H4 (cell line): ENCODE measurements at places on chromosomes 5 and 9. TPM values are rescaled to one million over a fixed set of nuclear protein-coding genes. Genes with fewer than 3 reads are reported as not detected.

- no peak for DNase-seq
Observed at GRCh38 chr5:83441747-83442146, 29.8 kb upstream of the VCAN start.

- no peak for DNase-seq
Observed at GRCh38 chr9:92947268-92948037, at the start of gene FGD3. Gene FGD3 (plus strand): TSS chr9:92947523. CDS start chr9:92976257, 28,734 bp downstream.

DNA sequence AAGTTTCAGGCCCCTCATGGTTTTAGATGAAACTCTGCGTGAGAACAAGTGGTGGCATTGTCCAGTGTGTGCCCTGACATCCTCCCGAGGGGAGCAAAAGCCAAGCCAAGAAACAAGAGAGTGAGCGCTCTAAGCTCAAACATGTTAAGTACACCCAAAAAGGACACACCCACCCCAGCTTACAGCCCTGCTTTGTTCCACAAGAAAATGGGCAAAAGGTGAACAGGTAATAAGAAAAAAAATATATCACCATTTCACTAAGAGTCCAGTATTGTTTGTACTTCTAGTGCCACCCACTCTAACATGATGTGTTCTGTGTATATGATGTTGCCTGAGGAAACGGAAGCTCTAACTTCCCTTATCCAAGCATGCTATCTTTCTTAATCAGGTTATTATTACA is 278.2 kb downstream of the SLIT3 start:
- DNase-seq, result no peak

- no peak for DNase-seq
Observed at GRCh38 chr9:1879501-1879900, 135.6 kb upstream of the SMARCA2 start.

DNA sequence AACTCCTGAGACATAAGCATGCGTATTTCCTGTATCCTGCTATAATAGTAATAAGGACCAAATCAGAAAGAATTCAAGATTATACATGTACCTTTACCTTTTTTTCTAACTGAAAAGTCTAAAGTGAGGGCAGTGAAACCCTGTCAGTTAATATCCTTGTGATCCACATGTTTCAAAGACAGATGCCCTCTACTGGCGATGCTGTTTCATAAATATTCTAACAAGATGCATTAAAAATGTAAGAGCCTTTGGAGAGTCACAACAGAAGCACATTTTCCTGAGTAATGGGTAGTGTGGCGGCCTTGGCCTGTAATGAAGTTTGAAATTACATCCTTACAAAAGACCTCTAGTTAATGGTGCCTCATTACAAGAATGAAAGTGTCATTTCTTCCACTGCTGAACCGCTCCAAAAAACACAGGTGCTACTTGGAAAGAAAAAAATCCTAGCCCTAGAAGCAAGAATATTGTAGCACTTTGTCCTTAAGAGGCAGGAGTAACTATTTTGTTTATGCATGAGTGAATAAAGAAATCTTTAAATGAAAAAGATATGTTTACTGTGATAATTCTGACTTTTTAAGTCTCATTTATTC is 232.6 kb downstream of the EPB41L4A start:
- DNase-seq, result peak; percentile 59

GRCh38 chr9:133905493-133905892 is 86.6 kb downstream of the VAV2 start:
- DNase-seq, result no peak

GRCh38 chr9:3268223-3268622 is 257.6 kb downstream of the RFX3 start:
- no peak for DNase-seq

DNA sequence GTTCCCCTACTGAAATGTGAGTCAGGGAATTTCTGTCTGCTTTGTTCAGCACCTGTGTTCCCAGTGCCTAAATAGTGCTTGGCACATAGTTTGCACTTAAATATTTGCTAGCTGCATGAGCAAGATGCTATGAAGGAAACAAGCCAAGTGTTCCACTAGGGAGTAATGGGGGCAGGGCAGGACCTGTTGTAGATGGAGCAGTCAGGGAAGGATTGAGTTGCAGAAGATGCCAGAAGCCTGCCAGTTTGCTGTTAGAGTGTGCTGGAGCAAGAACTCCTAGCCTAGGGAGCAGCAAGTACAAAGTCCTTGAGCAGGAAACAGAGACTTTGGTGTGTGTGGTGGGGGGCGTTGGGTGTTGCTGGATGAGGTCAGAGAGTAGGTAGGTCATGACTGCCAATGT is 87.5 kb downstream of the DAB2IP start:
- DNase-seq, result no peak

- DNase-seq, result no peak
Observed at GRCh38 chr5:133455676-133456075, 156.7 kb downstream of the FSTL4 start.

GRCh38 chr9:109344866-109345265 is 24.0 kb upstream of the EPB41L4B start:
- no peak for DNase-seq

GRCh38 chr5:74717596-74717995 is 32.6 kb downstream of the HEXB start:
- no peak for DNase-seq

- DNase-seq, result no peak
Observed at GRCh38 chr9:129402371-129402739, 218.5 kb downstream of the C9orf50 start.

The FBP2 gene
- 0.17 and 0.41 TPM in 2 replicates for total RNA-seq

The WNT8A gene
- not detected in 2 replicates for total RNA-seq

The AQP3 gene
- 15.9 and 18.3 TPM in 2 replicates for total RNA-seq
